ENCODE measurements at places on chromosomes 5 and 9.

GRCh38 chr5:137176126-137176525 lies 323.0 kb downstream of the SPOCK1 start:
- DNase-seq: no peak

- DNase-seq: no peak
These were observed 159.5 kb upstream of the CDH10 start for GRCh38 chr5:24804221-24804681.

- DNase-seq: no peak
These were observed 51.5 kb downstream of the KLF9 start for GRCh38 chr9:70362952-70363351.

- DNase-seq: no peak
These were observed 323.9 kb upstream of the PTGER4 start for GRCh38 chr5:40355846-40356245.

- no peak for DNase-seq
These were observed 752.8 kb downstream of the IRX1 start for GRCh38 chr5:4348423-4348822.

GRCh38 chr9:20984506-20984905 lies 46.9 kb downstream of the HACD4 start:
- no peak for DNase-seq

DNA sequence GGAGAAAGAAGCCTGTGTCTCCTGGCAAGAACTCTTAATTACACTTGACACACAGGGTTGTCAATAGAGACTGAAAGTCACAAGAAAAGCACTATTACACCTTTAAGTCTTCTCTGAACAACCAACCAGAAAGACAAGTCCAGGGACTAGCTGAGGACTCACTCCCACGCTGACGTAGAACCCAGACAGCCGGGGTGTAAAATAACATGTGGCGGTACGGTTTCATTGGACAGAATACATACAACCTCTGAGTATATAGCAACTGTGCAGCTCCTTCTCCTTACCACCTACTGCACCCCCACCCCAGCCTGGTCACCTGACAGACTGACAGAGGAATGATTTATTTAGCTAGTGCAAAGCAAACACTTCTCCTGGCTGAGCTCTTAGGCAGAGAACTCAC lies 103.4 kb upstream of the RASEF start:
- no peak for DNase-seq

DNA sequence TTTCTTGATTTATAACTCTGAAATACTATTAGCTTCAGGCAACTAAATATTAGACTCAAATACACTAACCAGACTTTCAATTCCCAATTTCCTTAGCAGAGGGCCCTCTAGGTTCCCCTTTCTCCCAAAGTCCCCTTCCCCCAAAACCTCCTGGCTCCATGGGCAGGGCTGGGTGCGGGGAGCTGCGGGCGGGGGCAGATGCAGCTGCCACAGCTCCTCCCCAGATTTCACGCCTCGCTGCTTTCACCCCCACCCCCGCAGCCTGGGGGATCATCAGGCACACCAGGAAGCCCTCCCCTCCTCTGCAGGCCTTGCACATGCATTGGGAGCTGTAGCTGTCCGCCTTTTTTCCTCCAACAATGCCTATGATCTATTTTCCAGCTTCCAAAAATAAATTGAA lies 82.8 kb upstream of the SPATA31C2 start:
- no peak for DNase-seq

DNA sequence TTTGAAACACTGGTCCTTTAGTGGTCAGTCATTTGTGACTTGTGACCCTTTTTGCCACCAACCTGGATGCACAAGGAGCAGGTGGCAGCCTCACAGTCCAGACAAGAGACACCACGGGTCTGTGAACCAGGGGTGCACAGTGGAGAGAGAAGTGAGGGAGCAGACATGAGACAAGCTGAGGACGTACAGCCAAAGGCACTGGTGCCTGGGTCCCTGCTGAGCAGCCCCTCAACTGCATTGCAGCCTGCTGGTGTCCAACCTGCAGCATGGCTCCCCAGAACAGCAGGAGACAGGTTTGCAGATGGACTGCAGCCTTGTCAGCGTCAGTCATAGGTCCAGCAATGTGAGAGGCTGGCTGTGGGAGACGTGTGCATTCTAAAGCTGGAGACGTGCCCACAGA lies 124.2 kb upstream of the FSTL4 start:
- no peak for DNase-seq

DNA sequence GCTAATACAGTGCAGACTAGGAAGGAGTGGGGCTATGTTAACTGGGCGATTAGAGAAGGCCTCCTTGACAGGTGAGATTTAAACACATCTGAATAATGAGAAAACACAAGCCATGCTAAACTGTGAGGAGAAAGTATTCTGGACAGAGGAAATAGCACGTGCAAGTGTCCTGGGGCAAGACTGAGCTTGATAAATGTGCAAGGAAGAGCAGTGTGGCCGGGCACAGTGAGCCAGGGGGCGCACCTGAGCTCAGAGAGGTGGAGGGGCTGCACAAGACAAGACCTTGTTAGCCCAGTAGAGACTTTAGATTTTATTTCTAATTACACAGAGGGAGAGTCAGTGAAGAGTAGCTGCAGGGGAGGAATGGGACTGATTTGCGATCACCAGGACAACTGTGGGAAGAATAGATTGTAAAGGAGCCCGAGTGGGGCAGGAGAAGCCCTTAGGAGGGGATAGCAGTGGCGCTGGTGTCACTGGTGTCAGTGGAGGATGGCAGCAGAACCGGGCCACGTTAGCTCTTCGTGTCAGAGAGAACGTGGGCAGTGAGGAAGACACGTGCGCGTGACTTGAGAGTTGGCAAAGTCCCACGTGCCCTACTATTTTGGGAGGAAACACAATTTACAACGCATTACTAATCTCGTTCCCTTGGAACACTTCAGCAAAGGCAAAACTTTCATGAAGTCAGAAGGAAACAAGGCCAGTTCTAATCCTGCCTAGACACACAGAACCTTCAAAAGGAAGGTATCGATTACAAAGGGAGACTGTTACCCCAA lies 17.9 kb upstream of the C5orf47 start:
- no peak for DNase-seq

GRCh38 chr5:4295663-4296339 lies 700.2 kb downstream of the IRX1 start:
- no peak for DNase-seq

GRCh38 chr9:90956026-90956810 lies 154.6 kb downstream of the SYK start:
- DNase-seq: no peak

Measured in nucleus accumbens (tissue), 56 donors.